ENCODE measurements at places on chromosomes 3 and 15. TPM values are rescaled to one million over a fixed set of nuclear protein-coding genes. Genes with fewer than 3 reads are reported as not detected.

GRCh38 chr3:196044513-196044912, 37.4 kb downstream of the TFRC start:
- no peak for DNase-seq

- no peak for DNase-seq
Measured at GRCh38 chr3:116444115-116444747, 1.1 kb downstream of the LSAMP start.

GRCh38 chr15:99312228-99312627, 60.9 kb downstream of the LRRC28 start:
- DNase-seq: no peak

GRCh38 chr15:74175271-74176191, 2.0 kb downstream of the ISLR start:
- no peak for DNase-seq

Gene ENTPD3
- not detected for total RNA-seq

Gene OIP5
- 23.8 TPM for total RNA-seq

Gene TMEM212
- not detected for total RNA-seq

Gene TRIM42
- not detected for total RNA-seq
